ENCODE measurements at places on chromosomes 7 and 10.
A peak's percentile ranks its signal among the peaks of the same experiment; 100 is the strongest.

GRCh38 chr10:86180861-86181260 is 185.7 kb downstream of the GRID1 start:
- peaks cover 5% of the 10 kb centered on the region for H3K4me1 ChIP-seq
- no peak for DNase-seq
- H3K4me3 ChIP-seq = no peak overlapping the region
- no peaks in the 10 kb centered on the region for H3K36me3 ChIP-seq
- H3K27me3 ChIP-seq = no peaks in the 10 kb centered on the region
- no peak overlapping the region for H3K27ac ChIP-seq

DNA sequence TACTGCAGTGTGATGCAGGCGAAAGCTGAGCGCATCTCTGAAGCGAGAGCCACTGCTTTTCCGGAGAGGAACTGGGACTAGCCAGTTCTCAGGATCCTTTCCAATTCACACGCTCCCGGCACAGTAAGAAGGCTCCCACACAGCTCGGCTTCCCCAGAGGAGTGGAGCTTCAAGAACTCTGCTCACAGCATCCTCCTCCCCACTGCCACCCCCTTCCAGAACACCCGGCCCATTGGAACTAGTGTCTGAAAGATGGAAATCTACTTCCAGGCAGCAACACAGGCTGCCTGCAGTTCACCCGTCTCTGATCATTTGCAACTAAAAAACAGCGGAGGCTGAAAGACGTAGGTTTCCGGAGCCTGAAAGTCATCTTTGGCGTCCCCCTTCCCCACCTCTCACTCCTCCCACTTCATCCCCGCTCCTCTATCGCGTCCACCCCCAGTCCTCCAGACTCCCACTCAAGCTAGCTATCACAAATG is at the start of gene DGKB:
Gene DGKB, minus strand, starts transcription at position 163 of the 479 bp plus-strand sequence.
- no peak for DNase-seq
- H3K27me3 ChIP-seq = no peaks in the 10 kb centered on the region
- H3K4me3 ChIP-seq = peak within 1 kb of the TSS; percentile 29

DNA sequence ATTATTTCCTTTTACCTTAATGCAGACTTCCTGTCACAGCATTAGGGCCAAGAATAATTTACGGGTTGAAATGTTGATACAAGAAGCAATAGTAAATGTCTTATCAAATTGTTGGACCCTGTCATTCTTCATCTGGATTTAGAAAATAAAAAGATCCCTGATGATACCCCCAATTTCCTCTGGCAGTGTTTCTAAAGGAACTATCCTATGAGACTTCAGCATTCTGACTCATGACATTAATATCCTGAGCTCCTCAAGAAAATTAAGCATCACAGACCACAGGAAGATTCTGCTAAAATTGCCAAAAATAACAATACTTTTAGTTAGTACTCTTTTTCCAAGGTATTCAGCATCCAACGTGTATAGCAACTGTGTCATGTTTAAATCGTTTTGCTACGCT is 490.5 kb upstream of the ANKRD30A start:
- H3K27ac ChIP-seq = no peak overlapping the region
- H3K4me1 ChIP-seq = no peaks in the 10 kb centered on the region
- DNase-seq = no peak
- no peak overlapping the region for H3K4me3 ChIP-seq
- H3K36me3 ChIP-seq = no peaks in the 10 kb centered on the region

- no peak overlapping the region for H3K4me3 ChIP-seq
- H3K4me1 ChIP-seq = peaks cover 17% of the 10 kb centered on the region
- H3K27ac ChIP-seq = peak overlapping the region; percentile 15
- H3K36me3 ChIP-seq = no peaks in the 10 kb centered on the region
- no peaks in the 10 kb centered on the region for H3K27me3 ChIP-seq
- DNase-seq = no peak
These were observed 30.8 kb upstream of the SMNDC1 start for GRCh38 chr10:110335314-110336064.

DNA sequence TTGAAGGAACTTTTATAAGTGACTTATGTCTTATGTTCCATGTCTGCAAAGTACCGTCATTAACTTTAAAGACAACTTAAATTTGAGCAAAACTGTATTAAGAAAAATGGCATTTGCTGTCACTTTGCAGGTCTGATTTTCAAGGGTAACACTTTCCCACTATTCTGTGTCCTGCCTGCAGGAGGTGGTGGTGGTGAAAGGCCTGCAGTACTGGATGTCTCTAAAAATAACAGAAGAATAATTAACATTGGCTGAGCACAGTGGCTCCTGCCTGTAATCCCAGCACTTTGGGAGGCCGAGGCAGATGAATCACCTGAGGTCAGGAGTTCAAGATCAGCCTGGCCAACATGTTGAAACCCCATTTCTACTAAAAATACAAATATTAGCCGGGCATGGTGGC is 13.2 kb upstream of the PTER start:
- no peak overlapping the region for H3K4me3 ChIP-seq
- no peak overlapping the region for H3K27ac ChIP-seq
- H3K27me3 ChIP-seq = no peaks in the 10 kb centered on the region
- H3K4me1 ChIP-seq = no peaks in the 10 kb centered on the region

DNA sequence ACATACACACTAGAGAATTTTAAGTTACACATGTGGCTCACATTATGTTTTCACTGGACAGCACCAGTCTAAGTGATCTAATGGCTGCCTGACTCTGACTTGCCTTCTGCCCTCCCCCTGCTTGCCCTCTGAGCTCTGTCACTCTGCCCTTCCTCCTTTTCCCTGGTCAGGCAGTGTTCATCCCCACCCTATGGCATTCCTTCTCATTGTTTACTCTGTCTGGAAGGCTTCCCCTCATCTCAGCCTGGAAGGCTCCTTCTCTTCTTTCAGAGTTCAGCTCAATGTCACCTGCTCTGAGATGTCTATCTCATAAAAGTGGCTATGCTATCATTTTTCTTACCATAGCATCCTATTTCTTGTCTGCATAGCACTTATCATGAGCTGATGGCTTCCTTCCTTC is 305.7 kb downstream of the BMPER start:
- no peak overlapping the region for H3K27ac ChIP-seq
- no peak overlapping the region for H3K4me3 ChIP-seq
- H3K4me1 ChIP-seq = no peaks in the 10 kb centered on the region

- H3K4me1 ChIP-seq = peaks cover 43% of the 10 kb centered on the region
- H3K27ac ChIP-seq = no peak overlapping the region
- no peaks in the 10 kb centered on the region for H3K27me3 ChIP-seq
- no peak for DNase-seq
- no peaks in the 10 kb centered on the region for H3K36me3 ChIP-seq
- no peak overlapping the region for H3K4me3 ChIP-seq
These were observed 19.4 kb downstream of the INPP5A start for GRCh38 chr10:132556994-132557441.

GRCh38 chr7:79806161-79806734 is 328.4 kb upstream of the GNAI1 start:
- no peak overlapping the region for H3K4me3 ChIP-seq
- no peak overlapping the region for H3K27ac ChIP-seq
- DNase-seq = no peak
- no peaks in the 10 kb centered on the region for H3K36me3 ChIP-seq
- no peaks in the 10 kb centered on the region for H3K27me3 ChIP-seq
- H3K4me1 ChIP-seq = no peaks in the 10 kb centered on the region

GRCh38 chr10:79378647-79379511 is 31.6 kb downstream of the PPIF start:
- H3K27ac ChIP-seq = peak overlapping the region; percentile 86
- no peak overlapping the region for H3K4me3 ChIP-seq
- H3K27me3 ChIP-seq = no peaks in the 10 kb centered on the region
- peak; percentile 94 for DNase-seq
- peaks cover 48% of the 10 kb centered on the region for H3K4me1 ChIP-seq

DNA sequence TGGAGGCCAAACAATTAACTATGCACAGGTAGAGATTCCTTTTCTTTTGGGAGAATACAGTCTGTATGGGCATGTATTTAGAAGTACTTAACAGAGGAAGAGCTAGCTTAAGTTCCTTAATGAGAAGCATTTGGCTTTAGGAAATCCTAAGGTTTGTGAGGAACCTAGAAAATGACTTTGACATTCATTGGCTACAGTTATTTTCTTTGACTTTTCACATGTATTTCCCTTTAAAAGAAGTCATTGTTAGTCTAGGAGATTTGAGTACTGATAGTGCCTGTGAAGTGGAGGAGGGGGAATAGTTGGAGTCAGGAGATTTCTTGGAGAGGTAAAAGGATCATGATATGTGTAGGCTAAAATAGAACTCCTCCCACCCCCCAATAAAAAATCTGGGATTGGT is 3.6 kb downstream of the HELLS start:
- peaks cover 16% of the 10 kb centered on the region for H3K4me1 ChIP-seq
- no peak overlapping the region for H3K4me3 ChIP-seq
- no peak for DNase-seq
- no peak overlapping the region for H3K27ac ChIP-seq
- H3K27me3 ChIP-seq = no peaks in the 10 kb centered on the region

- H3K36me3 ChIP-seq = no peaks in the 10 kb centered on the region
- no peak for DNase-seq
- H3K4me1 ChIP-seq = no peaks in the 10 kb centered on the region
- H3K4me3 ChIP-seq = no peak overlapping the region
These were observed 90.2 kb upstream of the STEAP4 start for GRCh38 chr7:88396948-88397322.

- H3K4me3 ChIP-seq = no peak overlapping the region
- no peaks in the 10 kb centered on the region for H3K4me1 ChIP-seq
- no peak overlapping the region for H3K27ac ChIP-seq
- H3K36me3 ChIP-seq = no peaks in the 10 kb centered on the region
These were observed 224.6 kb upstream of the PPP2R2D start for GRCh38 chr10:131676046-131676799.

DNA sequence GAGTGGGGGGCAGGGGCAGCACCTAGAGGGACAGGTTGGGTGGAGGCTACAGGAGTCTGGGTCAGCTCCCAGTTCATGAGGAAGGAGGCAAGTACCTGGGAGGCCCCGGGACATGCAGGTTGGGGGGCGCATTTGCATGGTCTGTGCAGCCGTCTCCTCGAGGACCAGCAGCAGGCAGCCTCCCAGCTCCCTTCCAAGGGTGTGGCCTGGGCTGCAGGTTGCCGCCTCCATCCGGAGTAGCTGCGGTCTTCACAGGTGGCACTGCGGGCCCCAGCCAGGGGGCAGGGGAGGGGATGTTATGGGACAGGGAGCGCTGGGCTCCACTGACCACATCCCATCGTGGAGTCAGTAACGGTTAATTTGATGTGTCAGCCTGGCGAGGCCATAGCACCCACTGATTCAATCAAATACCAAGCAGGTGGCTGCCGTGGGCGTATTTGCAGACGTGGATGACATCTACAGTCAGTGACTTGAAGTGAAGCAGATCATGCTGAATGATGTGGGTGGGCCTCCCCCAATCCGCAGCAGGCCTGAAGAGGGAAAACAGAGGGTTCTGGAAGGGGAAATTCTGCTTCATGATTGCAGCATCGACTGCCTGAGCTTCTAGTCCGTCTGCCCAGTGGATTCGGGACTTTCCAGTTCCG is 81.6 kb downstream of the PRKAG2 start:
- no peaks in the 10 kb centered on the region for H3K36me3 ChIP-seq
- H3K4me1 ChIP-seq = peaks cover 30% of the 10 kb centered on the region
- no peak overlapping the region for H3K27ac ChIP-seq

DNA sequence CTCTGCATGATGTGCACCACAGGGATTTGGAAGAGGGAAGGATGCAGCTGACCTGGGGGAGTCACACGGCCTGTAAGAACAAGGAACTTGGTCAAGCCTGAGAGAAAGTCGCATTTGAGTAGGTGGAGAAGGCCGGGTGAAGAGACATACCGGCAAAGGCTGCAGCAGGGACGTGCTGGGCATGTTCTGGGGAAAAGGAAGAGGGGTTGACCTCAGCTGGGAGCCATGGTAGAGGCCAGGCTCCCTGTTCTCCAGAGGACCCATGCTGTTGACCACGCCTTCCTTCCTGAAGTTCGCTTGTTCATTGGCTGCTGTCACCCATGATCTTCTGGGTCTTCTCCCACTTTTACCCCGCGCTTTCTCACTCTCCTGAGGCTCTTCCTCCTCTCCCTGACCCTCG is 84.5 kb downstream of the HTR5A start:
- H3K4me1 ChIP-seq = no peaks in the 10 kb centered on the region
- DNase-seq = no peak
- no peak overlapping the region for H3K4me3 ChIP-seq
- H3K27me3 ChIP-seq = no peaks in the 10 kb centered on the region
- no peak overlapping the region for H3K27ac ChIP-seq

DNA sequence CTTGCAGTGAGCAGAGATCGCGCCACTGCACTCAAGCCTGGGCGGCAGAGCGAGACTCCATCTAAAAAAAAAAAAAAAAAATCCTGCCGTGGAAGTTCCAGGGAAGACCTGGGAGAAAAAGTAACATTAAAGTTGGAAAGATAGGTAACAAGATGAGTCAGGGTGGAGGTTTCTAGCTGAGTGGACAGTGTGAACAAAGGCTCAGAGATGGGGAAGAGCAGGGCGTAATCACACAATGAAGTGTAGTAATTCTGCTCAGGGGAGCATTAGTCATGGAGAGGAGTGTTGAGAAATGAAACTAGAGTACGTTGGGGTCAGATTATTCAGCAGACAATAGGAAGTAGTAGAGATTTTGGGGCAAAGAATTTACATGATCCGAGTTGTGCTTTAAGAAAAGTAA is 21.6 kb upstream of the WASL start:
- DNase-seq = no peak
- no peaks in the 10 kb centered on the region for H3K36me3 ChIP-seq
- no peaks in the 10 kb centered on the region for H3K4me1 ChIP-seq
- no peak overlapping the region for H3K4me3 ChIP-seq
- no peak overlapping the region for H3K27ac ChIP-seq

GRCh38 chr7:92717993-92718716 is 118.2 kb downstream of the CDK6 start:
- DNase-seq = no peak
- peaks cover 8% of the 10 kb centered on the region for H3K4me1 ChIP-seq
- H3K27ac ChIP-seq = peak overlapping the region; percentile 87
- no peaks in the 10 kb centered on the region for H3K27me3 ChIP-seq
- no peaks in the 10 kb centered on the region for H3K36me3 ChIP-seq
- H3K4me3 ChIP-seq = peak overlapping the region; percentile 51

- H3K4me1 ChIP-seq = no peaks in the 10 kb centered on the region
- no peak overlapping the region for H3K27ac ChIP-seq
- no peaks in the 10 kb centered on the region for H3K27me3 ChIP-seq
- peaks cover 9% of the 10 kb centered on the region for H3K36me3 ChIP-seq
- no peak overlapping the region for H3K4me3 ChIP-seq
These were observed 27.4 kb upstream of the NFKB2 start for GRCh38 chr10:102368077-102368476.
